CD4-positive, alpha-beta T cell treated with Interleukin-17A for 1 hour (primary cell): ENCODE measurements at places on chromosomes 3 and 15.

DNA sequence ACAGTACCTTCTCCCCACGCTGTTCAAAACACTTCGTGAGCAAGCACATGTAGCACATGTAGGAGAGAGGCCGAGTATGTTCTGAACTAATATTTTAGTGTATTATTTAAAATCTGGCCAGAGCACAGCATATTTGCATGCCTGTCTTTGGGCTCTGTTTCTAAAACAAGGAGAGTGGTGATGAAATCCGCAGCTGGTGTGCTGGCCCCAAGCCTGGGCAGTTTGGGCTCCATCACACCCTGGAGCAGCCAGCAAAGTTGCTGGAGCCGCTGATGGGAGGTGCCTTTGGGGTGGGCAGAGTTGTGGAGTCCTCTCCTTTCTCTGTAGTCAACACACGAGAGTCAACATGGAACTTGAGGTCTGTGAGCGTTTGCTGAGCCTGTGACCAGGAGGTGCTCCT is 116.6 kb downstream of the SLCO3A1 start:
- DNase-seq = no peak

GRCh38 chr3:38371541-38372213 is 25.1 kb downstream of the XYLB start:
- DNase-seq = no peak

DNA sequence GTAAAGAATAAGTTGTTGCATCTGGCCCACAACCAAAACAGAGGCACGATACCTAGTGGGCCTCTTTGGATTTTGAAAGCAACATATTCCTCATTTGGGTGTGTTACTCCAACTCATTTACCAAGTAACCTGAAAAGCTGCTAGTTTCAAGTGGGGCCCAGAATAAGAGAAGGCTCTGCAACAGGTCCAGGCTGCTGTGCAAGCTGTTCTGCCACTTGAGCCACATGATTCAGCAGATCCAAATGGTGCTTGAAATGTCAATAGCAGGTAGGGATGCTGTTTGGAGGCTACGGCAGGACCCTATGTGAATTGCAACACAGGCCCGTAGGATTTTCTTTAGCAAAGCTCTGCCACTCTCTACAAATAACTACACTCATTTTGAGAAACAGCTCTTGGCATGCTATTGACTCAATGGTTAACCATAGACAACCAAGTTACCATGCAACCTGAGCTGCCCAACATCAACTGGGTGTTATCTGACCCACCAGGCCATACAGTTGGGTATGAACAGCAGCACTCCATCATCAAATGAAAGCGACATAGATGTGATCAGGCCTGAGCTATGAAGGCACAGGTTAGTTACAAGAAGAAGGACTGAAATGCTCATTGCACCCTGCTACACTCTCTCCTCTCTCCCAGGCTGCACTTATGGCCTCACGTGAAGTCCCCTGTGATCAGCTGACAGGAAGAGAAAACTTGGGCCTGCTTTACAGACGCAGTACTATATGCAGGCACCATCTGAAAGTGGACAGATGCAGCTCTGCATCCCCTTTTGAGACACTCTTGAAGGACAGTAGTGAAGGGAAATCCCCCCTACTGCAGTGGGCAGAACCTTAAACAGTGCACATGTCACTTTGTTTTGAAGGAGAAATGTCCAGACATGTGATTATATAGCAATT is 9.5 kb upstream of the MCF2L2 start:
- no peak for DNase-seq

GRCh38 chr15:58477170-58477569 is 45.4 kb downstream of the LIPC start:
- no peak for DNase-seq

DNA sequence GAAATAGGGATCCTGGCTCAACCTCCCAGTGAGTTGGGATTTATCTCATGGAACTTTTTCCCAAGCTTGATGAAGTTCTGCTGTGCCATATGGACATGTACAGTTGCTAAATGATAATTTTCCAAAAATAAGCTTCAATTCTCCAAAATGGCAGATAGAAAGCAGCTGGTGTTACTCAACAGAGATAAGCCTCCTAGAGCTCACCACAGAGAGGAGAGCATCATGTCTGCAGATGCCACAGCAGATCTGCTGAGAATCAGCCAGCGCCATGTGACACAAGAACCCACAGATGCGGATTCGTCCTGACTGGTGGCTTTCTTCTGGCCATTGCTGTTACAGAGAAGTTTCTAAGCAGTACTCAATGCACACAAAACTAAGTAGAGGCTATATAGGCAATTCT is 50.6 kb downstream of the AGTR1 start:
- no peak for DNase-seq

DNA sequence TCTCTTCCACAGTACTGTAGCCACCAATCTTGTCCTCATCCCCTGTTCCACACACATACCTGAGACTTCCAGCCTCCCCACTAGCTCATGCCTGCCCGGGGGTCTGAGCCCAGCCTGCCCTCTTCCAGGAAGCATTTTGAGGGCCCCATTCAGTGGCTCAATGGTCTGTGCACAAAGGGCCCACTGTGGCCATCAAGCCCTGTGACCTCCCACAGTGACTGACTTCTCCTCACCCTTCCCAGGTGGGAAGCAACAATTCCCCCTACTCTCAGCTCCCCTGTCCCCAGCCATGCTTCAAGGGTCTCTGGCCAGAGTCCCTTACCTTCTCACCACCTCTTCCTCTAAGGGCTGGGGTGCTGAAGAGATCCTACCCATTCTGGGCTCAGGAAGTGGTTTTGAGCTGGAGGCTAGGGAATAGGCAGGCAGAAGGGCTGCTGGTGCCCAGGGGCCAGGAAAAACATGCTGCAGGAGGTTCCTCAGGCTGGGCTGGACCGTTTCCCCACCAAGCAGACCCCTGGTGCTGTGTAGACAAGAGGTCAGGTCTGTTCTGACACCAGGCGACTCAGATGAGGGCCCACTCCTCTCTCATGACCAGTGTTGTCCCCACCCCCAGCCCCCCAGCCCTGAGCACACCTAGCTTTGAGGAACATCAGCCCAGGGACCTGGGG is 3.0 kb upstream of the KLF15 start:
- no peak for DNase-seq

DNA sequence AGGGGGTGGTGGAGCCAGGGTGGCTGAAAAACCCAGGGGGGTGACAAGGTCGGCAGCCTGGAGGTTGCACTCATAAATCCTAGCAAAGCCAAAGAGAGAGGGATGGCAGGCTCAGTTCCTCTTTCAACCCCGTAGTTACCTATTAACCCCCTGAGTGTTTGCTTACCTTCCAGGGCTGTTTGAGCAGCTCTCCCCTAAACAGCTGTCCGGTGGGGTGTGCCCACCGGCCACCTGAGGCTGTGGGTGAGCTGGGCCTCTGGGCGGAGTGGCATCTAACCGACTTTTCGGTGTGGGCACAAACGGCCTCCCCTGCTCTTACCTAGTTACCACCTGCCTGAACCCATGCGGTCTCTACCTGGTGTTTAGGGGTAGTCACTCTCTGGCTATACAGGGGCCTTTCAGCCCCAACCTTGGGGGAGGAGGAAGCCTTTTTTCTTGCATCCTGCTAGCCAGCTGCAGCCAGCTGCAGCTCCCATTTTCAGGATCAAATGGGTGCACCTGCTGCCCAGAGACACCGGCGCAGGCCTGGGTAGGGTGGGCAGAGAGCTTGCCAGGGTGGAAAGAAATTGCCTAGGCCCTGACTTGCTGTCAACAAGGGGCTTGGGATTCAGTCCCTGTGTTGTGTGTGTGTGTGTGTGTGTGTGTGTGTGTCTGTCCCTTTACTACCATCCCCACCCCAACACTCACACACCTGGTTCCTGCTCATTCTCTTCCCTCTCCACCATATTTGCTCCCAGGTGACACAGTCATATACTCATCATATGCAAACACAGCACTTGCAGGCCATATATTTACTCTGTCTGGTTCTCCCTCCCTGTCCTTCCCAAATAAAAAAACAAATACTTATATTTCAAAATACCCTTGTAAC is 3.7 kb downstream of the DLL4 start:
- no peak for DNase-seq

- DNase-seq = peak; percentile 14
Observed at GRCh38 chr15:76065245-76065644, 5.5 kb downstream of the TMEM266 start.

- no peak for DNase-seq
Observed at GRCh38 chr3:188531210-188531609, 377.3 kb downstream of the LPP start.

GRCh38 chr3:111032677-111033076 is 38.9 kb upstream of the NECTIN3 start:
- no peak for DNase-seq

DNA sequence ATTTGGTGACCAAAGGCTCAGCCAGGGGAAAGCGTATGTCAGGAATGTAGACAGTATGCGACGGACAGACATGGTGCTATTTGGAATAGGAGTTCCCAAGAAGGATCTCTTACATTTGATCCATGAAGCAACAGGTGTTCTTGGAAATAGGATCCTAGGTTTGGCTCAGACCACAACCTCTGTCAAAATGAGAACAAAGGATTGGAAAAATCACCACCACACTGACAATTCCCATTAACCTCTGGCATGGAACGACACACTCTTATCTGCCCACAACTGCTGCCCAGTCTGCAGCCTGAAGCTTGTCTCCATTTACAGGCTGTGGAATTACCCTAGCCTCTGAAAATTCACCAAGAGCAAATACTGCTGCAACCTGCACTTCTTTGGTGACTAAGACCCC is 33.6 kb upstream of the LRRN1 start:
- DNase-seq = no peak

- DNase-seq = no peak
Observed at GRCh38 chr3:60434323-60434722, 816.9 kb downstream of the FHIT start.

DNA sequence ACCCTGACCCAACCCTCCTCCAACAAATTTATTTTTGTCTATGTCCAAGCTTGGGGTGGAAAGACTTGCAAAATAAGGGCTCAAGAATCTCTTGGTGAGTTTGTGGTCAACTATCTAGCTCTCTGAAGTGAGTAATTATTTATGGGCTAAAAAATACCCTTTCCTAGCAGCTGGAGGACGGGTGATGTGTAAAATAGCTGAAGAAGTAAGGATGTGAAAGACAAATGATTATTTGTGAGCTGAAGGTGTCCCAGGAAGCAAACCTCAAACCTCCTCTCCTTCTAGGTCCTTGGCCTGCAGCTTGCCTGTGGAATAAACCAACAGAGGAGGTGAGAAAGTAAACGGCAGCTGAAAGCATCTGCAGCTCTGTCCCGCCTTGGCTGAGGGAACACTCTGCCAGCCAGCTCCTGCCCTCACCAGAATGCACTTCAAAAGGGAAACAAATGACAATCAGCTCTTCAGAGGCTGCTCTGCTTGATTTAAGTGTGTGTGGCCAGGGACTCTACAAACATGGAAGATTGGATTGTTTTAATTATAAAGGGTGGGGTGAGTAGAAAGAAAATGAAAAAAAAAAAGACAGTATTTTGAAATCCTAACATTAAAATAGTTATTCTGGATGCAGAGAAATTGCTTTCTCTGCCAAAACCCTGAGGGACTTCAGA is 60.3 kb downstream of the TM4SF4 start:
- DNase-seq = no peak

GRCh38 chr3:9033867-9034266 is 70.6 kb upstream of the RAD18 start:
- DNase-seq = no peak

GRCh38 chr15:91688811-91689210 is 164.7 kb upstream of the SLCO3A1 start:
- no peak for DNase-seq

GRCh38 chr3:31732548-31732947 is 199.8 kb downstream of the STT3B start:
- DNase-seq = no peak

GRCh38 chr3:193704431-193704830 is 111.4 kb downstream of the OPA1 start:
- DNase-seq = no peak

DNA sequence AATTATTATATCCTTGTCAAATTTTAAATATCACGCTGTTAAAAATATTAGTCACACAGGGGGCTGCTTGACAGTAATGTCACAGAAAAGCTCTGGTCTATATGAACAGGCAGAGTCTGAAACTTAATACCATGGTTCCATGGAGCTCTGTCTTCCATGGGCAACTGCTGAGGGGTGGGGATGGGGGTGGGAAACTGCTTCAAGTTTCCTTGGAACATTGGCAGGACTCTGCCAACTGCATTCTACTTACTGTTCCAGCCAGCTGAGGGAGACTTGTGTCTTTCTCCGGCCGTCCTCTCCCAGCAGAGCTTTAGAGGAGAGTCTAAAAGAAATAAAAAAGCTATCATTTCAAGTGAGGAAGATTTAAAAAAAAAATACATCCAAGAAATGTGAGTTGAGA is 348.7 kb downstream of the ZIC1 start:
- no peak for DNase-seq

GRCh38 chr15:101540480-101541239 is 51.2 kb upstream of the PCSK6 start:
- no peak for DNase-seq

GRCh38 chr3:158160958-158161357 is 51.1 kb downstream of the RSRC1 start:
- no peak for DNase-seq

DNA sequence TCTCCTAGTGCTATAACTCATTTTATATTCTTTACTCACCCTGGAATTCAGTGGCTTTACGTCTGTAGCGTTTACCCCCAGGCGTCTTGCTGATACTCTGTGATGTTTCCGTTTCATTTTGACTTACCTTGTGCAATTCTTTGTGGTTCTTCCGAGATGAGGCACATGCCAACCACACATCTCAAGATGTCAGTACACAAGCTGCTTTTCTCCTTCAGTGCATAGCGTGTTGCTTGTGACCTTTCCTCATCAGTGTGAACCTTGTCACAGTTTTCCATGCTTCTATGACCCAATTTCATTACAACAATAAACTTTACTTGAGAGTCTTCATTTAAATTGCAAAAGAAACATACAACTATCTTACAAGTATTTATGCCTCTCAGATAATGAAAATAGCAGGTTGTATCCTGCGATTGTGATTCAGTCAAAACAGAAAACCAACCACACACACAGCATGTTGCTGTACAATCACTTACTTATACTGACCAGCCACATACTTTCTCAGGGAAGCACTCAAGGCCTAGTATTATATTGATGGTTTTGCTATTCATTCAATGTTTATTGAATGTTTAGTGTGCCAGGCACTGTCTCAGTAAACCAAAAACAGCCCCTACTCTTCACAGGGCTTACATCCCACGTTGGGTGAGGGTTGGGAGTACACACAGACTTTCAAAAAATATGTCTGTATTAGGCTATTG is 4.6 kb upstream of the TBL1XR1 start:
- peak; percentile 81 for DNase-seq

DNA sequence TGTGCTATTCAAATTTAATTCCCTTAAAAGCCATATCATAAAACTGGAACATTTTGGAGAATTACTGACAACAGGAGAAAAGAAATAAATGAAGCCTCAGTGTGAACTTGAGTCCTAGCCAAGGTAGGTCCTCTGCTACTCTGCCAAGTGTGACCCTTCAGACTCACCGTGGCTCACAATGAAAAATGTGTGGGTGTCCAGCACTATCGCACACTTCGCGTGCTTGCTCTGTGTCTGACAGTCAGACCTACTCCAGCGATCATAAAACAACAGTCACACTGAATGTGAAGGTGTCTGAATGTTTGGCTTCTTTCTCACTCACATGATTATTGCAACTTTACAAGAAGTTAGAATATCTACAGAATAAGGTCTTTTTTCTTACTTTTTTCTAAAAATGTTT is 65.8 kb upstream of the TRA2B start:
- DNase-seq = no peak

- DNase-seq = no peak
Observed at GRCh38 chr3:122104515-122105194, 49.5 kb downstream of the CD86 start.
